Natural killer cell (primary cell): ENCODE measurements at places on chromosomes 3 and 15. TPM values are rescaled to one million over a fixed set of nuclear protein-coding genes. Genes with fewer than 3 reads are reported as not detected.

The COL7A1 gene
- 1.4 TPM for total RNA-seq

GRCh38 chr3:95459706-95460105 lies 1354.7 kb upstream of the EPHA6 start:
- DNase-seq, result no peak

- no peak for DNase-seq
Measured at GRCh38 chr15:101028772-101029438, 109.7 kb downstream of the LRRK1 start.

DNA sequence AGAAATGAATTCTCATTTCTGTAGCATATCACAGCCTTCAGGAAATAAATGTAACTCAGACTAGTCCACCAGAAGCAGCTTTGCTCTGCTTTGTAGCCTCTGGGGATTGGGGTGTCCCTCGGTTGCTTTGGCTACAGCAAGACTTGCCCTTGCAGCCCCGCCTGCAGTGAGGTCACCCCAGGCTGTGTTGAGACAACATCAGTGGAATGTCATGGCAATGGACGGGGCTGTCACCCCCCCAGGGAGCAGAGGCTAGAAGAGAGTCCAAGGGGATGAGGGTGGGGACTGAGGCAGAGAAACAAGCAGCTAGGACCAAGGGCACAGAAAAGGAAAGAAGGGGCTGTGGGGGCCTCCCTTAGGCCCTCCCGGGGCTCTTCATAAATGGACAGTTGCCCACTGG lies 854 bp downstream of the CLEC3B start:
- DNase-seq, result no peak

DNA sequence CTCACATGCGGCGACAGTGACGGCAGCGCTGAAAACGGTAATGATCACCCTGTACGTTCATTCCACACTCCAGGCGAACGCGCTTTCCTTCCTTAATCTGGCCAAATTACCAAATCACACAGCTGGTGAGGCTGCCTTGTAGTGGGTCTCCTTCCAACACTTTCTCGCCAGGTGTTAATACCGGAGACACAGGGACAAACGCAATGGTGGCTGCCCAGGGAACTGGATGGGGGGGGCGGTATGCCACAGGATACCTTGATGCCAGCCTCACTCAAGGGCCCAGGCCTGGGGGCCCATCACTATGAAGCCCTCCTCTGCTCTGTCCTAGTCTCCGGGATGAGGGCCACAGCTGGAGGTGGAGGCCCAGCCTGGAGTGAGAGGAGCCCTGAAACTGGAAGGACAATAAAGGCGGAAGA lies 1.4 kb upstream of the CAMK2N2 start:
- no peak for DNase-seq

DNA sequence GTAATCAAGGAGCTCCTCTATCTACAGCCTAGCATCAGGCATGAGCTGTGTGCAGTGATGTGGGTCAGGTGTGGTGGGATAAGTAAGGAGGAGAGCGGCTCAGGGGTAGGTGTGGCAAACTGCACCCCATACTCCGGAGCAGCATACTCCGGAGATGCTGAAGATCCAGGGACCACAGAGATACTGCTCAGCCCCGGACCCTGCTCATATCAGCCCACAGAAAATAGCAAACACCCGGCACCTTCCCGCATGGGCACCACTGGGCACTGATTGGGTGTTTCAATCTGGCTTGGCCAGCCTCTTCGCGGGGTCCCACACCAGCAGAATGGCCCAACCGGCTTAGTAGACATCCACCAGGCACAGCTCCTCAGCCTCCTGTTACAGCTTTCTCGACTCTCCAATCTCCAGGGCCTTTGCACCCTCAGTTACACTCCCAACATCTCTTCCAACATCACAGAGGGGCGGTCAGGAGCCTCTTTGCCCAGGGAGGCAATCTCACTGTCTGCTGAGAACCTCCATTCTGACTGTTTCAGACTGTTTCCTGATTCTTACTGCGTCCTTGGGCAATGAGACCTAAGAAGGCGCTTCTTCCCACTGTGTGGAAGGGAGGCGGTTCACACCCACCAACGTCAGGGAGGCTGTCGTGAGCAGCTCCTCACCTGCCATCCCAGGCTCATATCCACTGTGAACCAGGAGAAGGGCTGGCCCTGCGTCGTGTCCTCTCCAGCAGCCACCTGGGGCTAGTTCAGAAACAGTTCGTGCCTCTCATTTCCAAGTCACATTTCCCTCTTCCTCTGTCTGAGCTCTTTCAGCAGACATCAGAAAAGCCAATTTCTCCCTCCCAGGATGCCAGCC lies 59.8 kb downstream of the CAPN7 start:
- no peak for DNase-seq
